ENCODE measurements at places on chromosomes 3 and 15.

DNA sequence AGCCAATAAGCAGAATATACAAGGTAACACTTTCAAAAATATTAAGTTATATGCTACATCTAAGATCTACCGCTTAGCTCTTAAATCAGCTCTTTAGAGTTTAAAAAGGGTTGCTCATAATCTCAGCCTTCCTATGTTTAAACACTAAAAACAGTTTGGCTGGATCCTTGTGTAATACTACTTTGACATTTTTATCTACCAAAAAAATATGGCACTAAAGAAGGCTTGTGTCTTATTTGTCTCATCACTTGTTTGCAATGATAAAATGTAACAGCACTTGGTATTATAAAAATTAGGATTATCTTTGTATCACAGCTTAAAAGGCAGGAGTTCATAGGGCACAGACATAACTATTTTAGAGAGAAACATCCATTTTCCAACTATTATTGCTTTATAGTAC is 9.8 kb downstream of the ANKRD28 start:
- no peak for DNase-seq

DNA sequence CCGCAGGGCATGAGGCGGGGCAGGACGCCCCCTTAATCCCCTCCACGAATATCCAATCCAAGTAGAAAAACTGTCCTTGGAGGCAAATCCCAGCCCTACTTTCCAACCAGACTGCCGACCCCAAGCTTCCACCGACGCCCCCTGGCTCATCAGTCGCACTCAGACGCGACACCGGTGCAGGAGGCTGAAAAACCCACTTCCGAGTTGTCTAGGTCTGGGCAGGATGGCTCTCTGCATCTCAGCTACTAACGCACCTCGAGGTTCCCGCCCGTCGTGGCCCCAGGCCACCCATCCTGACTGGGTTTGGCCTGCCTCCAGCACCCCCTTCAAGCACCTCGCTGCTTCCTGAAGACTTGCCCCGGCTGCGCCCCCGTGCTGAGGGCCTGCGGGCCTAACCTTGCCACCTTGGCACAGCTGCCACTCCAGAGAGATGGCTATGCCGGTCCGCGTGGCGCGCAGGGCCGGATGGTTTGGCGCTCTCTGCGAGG is 15.5 kb downstream of the RGMA start:
- no peak for DNase-seq

DNA sequence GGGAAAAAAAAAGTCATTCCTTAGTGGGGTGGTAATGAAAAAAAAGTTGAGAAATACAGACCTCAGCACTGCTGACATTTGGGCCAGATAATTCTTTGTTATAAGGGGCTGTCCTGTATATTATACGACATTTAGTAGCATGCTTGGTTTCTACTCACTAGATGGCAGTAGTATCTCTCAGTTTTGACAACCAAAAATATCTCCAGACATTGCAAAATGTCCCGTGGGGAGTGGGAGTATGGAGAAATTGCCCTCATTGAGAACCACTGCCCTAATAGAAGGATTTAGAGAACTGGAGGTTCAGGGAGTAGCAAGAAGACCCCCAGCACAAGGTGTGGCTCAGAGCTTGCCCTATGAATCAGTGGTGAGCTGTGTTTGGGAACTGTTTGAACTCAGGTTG is 28.6 kb upstream of the TEX264 start:
- no peak for DNase-seq

GRCh38 chr15:42332331-42332730 is 27.0 kb upstream of the CAPN3 start:
- no peak for DNase-seq

DNA sequence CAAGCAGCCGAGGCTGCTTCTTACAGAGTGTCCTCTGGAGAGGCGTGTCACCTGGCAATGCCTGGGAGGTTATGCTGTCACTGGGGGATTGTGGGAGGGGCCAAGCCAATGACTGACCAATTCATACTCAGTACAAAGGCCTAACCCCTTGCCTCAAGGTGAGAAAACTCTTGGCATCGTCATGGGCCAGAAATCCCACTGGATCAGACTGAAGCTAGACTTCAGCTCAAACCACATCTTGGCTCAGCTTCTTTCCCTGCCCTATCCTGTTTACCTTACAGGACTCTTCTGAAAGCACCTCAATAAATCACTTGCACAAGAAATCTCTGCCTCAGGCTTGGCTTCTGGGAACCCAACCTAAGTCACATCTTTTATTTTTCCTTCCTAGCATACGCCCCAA is 9.5 kb downstream of the ANAPC13 start:
- no peak for DNase-seq

GRCh38 chr3:56926243-56926946 is 124.6 kb upstream of the ARHGEF3 start:
- no peak for DNase-seq

DNA sequence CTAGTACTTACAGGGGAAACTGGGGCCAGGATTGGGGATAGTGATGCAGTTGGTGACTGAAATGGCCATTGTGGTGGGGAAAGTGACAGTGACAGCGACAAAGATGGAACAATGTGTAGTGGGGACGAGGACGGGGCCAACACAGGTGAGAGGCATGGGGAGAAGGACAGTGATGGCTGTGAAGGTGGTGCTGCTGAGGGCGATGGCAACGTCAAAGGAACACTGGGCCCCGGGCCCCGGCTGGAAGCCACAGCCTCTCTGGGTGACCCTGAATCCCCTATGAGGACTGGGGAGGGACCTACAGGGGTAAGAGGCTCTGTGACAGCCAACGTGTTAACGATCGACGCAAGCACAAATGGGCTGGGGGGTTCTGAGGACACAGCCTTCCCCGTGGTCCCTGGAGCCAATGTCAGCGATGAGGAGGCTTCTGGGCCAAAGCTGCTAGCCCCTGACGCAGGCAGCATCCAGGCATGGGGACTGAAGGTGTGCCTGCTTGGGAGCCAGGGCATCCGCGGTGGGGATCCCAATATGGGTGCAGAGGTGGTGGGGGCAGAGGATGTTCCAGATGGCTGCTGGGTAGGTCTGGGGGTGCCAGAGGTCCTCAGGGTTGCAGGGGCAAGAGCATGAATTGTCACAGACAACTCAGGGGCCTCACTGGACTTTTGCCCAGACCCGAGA is 25.2 kb upstream of the GOLGA6C start:
- DNase-seq, result no peak

GRCh38 chr15:90231028-90232017 is 2.4 kb downstream of the CIB1 start:
- DNase-seq, result peak; percentile 39

DNA sequence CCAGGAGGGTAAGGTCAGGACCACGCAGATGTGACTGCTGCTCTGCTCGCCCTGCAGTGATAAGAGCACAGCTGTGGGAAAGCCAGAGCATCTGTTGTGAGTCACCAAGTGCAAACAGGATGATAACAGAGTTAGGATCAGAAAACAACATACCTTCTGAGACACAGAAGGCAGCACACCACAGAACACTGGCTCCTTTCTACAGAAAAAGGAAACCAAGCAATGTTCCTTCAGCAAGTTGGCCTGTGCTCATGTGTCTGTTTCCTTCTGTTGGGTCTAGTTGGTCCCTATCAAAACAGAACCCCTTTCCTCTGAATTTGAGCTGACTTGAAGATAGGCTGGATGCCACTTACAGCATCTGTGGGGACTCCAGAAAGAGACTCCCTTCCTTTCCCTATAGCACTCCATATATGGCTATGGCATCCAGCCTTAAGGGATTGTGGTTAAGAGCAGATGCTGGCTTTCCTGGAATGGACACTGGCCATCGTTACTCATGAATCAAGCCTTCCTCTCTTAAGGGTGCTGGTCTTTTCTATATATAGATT is 440.7 kb upstream of the THBS1 start:
- DNase-seq, result no peak

DNA sequence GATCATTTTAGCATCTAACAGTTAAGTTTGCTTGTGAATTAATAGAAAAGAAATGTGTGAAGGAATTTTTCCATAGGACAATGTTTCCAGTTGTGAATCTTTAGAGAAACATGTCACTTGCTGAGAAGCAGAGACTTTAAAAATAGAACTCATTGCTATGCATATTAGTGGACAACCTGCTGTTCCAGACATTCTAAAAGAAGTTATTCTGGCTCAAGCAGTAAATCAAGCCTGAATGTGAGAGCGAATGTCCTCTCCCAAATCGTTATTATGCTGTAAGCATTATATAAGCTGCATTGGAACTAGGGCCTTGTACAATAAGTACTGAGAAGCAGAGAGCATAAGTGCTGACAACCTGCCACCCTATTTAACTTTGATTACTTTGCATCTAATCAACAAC is 990.9 kb downstream of the PLOD2 start:
- DNase-seq, result no peak
